HuH-7.5 (cell line): ENCODE measurements at places on chromosomes 2 and 18.

DNA sequence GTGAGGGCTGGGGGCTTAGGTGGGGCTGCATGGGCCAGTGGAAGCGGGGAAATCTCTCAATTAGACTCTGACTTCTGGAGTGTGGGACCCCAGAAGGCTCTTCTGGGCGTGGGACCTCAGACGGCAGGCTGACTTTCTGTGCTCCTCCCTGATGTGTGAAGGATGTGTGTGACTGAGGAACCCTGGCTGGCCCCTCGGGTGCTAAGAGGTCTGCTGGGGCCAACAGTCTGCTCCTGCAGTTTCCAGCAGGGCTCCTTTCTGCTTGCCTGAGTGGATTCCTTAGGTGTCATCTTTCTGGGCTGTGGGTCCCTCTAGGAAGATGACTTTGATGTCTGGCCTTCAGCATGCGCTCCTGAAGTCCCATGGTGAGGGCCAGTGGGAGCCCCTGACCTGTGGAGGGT lies 167.5 kb downstream of the DYSF start:
- DNase-seq: no peak

- DNase-seq: peak; percentile 4
These were observed 866.8 kb downstream of the DSC3 start for GRCh38 chr18:30175621-30176225.

GRCh38 chr2:168652997-168653921 lies 149.2 kb upstream of the NOSTRIN start:
- no peak for DNase-seq

GRCh38 chr18:58222432-58223125 lies 178.6 kb downstream of the NEDD4L start:
- DNase-seq: no peak

DNA sequence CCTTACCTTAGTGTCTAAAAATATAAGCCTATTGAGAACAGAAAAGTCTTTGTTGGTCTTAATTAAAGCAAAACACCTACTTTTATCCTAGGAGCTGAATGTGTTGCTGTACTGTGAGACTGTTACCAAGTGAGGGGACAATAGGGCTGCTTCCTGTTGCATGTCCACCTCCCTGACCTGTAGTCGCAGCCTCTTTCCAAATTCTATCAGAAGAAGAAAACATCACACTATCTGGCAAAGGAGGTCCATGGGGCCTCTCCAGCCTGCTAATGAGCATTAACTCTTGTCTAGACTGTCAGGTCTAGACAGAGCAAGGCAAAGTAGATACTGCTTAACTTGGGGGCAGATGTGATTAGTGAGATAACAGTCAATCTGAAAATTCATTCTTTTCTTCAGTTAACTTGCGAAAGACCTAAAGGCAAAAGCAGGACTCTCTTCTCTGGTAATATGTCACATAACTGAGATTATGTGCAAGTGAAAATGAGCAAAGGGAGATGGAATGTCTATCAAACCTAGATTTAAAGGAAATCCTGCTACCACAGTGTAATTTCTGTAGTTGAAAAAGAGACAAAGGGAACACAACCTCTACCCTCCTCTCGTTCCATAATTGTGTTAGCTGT lies 66.9 kb downstream of the CDH20 start:
- no peak for DNase-seq

DNA sequence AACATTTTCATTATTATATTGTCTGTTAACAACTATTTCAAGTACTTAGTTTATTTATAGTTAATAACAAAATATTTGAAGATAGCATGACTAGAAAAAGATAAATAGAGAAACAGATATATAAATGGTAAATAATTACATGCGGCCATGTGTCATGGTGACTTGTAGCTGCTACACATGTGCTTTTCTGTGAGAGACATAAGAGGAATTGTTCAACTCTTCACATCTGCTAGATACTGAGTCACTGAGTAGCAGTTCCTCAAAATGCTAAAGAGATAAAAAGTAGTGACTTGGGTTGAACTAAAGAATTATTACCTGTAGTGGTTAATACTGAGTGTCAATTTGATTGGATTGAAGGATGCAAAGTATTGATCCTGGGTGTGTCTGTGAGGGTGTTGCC lies 37.5 kb upstream of the SCN9A start:
- no peak for DNase-seq

- DNase-seq: no peak
These were observed 17.7 kb downstream of the BOK start for GRCh38 chr2:241576293-241576654.

DNA sequence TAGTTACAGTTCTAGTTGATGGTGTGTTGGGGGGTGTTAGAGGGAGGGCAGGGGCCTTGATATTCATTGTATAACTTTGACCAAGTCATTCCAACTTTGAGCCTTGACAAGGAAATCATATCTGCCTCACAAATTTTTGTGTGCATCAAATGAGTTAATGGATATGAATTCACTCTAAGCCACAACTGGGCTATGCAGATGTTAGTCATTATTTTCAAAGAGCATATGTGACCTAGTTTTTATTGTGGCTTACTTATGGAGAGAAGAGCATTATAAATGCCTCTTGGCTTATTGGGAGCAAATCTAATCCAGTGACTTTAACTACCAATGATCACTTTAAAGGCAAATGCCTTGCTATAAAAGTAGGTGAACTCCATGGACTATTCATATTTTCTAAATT lies 250.2 kb downstream of the LPIN1 start:
- no peak for DNase-seq

- no peak for DNase-seq
These were observed 127.0 kb downstream of the CCBE1 start for GRCh38 chr18:59570101-59570775.

DNA sequence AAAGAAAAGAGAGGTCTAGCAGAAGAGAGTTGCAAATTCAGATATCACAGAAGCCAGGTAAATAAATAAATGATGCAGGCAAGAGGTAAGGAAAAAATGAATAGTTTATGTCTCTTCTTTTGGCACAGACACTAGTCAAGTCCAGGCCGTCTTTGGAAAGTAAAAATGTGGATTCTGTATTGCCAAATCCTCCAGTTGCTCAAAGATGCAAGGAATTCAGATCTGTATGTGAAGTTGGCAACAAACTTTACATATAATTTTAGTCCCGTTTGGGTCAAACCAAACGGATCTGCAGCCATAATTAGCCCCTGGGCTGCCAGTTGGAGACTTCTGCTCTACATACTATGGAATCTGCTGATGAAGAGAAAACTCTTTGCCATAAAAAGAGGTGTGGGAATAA lies 200.5 kb upstream of the RND3 start:
- DNase-seq: no peak

DNA sequence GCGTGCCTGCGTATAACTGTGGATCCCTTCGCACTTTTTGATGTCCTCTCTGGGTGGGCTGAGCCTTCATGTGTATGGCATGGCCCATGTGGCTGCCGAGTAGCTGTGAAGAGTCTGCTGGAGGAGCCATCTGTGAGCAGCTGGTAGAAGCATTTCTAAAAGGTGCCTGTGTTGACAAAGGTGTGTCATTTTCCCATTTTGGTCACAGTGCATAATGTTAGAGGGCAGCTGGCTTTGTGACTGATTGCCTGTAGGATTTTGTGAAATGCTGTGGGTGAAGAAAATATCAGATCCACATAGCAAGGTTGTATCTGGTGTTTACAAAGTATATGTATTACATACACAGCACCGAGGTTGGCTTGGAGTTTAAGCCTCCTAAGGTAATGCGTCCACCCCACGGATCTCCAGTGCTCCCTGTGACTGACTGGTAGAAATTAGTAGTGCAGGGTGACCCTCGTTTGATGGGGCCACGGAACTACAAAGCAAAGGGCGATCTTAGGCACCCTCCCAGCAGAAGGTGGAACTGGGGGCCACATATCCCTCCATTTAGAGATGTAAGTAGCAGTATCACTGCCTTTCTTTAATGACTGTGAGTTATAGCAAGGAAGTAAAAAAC lies 16.5 kb downstream of the GATA6 start:
- no peak for DNase-seq

DNA sequence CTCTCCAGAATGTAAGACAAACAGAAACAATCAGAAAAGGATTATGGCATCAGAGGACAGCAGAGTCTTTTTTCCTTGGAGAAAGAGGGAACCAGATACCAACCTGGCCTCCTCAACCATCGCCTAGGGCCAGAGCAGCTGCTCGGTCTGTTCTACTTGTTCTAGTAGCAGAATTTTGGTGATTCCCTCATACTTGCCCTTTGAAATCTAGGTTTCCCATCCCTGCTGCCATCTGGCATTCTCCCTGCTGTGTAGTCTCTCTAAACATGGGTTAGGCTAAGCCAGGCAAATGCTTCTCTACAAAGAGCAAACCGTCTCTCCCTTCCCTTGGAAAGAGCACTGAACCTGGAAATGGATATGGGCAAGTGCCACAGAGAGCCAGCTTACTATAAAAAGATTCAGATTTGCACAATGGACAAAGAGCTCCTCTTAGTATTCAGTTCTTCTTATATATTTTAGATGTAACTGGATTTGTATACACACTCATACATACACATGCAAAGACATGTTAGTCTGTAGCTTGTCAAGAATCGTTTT lies 208.6 kb upstream of the ST6GAL2 start:
- no peak for DNase-seq

- DNase-seq: no peak
These were observed 27.0 kb downstream of the KLF7 start for GRCh38 chr2:207138627-207139297.

- no peak for DNase-seq
These were observed 3.8 kb downstream of the FN1 start for GRCh38 chr2:215431778-215432758.

GRCh38 chr2:25328152-25329085 lies 13.3 kb downstream of the DNMT3A start:
- DNase-seq: no peak

GRCh38 chr2:38735999-38736320 lies 15.2 kb downstream of the SRSF7 start:
- no peak for DNase-seq

DNA sequence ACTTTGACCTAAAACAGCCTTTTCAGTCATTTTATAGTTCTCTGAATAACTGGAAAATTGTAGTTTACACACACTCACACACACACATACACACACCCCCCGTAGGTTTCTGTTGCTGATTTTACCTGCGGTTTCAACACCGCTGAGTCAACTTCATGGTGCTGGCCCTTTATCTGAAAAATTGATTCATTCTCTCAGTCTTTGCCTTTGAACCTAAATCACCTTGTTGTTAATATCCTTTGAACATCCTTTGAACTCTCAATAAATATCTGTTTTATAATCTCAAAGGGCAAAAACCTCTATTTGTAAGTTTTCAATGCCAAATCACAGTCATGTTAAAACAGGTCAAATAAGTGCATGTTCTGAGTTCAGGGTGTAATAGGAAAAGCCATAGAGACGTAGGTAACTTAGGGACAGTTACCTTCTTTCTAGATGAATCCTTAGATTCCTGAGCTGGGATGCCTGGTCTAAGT lies 109.0 kb upstream of the BZW1 start:
- no peak for DNase-seq

DNA sequence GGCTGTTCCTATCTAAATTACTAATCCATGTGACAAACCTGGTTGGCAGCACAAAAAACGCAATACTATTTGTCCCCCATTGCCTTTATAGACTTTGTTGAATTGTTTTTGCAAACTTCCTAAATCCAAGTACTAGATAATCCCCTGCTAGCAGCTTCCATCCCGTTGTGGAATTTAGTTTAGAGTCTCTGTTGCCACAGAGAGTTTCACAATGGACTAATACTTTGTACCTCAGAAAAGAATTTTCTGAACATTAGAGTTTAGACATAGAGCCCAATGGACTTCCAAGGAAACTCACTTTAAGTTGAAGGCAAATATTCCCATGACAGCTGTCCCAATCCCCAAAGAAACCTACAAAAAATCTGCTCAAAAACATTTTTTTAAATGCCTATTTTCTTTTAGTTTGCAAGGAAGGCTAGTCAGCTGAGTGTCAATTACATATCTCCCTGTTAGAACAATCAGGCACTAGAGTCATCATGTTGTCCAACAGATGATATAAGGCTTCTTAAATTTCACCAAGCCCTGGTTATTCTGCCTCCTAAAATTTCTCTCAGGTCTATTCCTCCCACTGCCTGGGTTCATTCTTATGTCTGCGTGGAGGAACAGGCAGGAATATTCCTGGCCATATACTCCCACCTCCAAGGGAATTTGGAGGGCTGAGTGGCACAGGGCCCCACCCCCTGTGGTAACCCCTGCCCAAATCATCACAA lies 27.2 kb downstream of the RNF152 start:
- no peak for DNase-seq

DNA sequence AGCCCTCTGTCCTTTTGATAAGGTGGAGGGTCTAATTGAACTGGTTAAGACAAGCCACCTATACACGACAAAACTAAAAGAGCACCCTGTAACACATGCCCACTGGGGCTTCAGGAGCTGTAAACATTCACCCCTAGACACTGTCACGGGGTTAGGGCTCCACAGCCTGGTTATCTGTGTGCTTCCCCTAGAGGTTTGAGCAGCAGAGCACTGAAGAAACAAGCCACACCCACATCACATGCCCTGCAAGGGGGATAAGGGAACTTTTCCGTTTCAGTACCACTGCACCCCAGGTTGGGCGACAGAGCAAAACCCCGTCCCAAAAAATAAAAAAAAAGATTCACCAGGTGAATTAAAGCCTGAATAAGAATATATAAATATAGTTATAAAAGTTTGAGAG lies 913.7 kb upstream of the ACVR2A start:
- DNase-seq: no peak

- DNase-seq: peak; percentile 71
These were observed 20.5 kb upstream of the ZNF236 start for GRCh38 chr18:76801567-76802505.
